ENCODE measurements at places on chromosomes 13 and 19.

GRCh38 chr19:13850910-13851733, 25.8 kb upstream of the NANOS3 start:
- no peak for DNase-seq

DNA sequence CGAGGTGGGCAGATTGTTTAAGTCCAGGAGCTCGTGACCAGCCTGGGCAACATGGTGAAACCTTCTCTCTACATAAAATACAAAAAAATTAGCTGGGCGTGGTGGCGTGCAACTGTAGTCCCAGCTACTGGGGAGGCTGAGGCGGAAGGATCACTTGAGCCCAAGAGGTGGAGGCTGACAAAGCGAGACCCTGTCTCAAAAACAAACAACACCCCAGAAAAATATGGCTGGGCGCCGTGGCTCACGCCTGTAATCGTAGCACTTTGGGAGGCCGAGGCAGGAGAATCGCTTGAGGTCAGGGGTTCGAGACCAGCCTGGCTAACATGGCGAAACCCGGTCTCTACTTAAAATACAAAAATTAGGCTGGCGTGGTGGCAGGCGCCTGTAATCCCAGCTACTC, 3.4 kb upstream of the HNRNPL start:
- no peak for DNase-seq

DNA sequence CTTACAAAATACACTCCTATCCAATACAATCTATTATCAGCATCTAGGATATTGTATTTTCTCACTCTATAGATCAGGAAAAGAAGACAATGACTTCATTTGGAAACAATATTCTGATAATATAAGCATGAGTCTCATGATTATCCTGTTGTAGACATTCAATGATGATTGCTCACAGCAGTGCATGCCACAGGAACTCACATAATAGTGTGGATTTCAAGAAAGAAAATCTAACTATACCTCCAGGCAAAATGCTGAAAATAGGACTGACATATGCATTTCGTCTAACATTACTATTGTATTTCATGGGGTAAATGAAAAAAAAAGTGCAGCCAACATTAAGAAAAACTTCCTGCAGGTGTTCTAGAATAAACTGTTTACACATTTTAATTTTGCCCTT, 122.6 kb downstream of the POSTN start:
- no peak for DNase-seq

DNA sequence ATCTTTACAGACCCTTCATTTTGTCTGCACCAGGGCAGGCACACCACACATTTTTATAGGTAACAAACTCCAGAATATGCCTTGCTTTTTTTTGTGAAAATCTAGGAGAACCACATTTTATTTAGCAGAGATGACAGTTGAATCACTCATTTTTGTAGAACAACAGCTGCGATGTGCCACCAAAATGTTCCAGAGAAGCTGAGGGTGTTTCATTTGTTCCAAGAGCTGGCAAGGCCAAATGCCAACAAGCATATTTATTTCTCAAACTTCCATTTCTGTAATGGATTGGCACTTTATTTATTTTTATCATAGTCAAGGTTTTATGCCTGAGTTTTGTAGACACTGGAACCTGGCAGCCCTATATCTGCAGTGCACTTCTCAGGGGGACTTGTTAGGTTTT, 10.4 kb downstream of the OLFM4 start:
- no peak for DNase-seq

GRCh38 chr19:30804751-30805150, 432.6 kb downstream of the ZNF536 start:
- DNase-seq, result no peak

DNA sequence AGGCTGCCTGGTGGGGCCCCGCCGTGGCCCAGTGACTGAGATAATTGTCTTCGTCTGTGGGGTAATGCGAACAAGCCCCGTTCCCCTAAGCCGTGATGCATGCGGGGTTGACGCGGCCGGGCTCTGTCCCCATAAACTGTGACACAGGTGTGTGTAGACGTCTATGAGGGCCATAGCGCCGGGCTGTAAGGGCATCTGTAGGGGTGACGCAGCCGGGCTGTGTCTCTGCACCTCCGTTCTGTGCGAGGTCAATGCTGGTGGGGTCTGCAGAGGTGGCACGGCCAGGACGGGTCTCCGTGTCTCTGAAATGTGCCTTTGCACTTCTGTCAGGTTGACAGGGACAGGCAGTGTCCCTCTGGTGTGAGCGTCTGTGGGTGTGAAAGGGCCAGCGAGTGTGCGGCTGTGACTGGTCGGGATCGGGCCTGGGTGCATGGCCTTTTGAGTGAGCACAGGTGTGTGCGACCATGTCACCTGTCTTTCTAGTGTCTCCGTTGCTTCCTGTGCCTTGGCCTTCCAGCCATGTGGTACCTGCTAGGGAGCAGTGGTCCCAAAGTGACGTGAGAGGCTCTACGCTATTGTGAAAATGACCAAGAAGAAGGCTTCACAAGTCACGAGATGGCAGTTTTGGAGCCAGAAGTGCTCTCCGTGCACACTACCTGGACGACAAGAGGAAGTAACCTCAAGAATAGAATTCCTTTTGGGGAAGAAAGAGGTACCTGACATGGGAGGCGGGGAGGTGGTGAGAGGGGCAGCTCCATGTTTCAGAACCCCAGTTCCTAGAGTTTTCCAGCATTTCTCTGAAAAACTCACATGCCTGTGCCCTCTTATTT, 16.4 kb upstream of the ZNF331 start:
- no peak for DNase-seq
